ENCODE measurements at places on chromosomes 6 and 20.

GRCh38 chr6:47252633-47253032 is 57.1 kb downstream of the TNFRSF21 start:
- H3K4me3 ChIP-seq, result no peak overlapping the region
- no peaks in the 10 kb centered on the region for H3K36me3 ChIP-seq
- DNase-seq, result no peak

DNA sequence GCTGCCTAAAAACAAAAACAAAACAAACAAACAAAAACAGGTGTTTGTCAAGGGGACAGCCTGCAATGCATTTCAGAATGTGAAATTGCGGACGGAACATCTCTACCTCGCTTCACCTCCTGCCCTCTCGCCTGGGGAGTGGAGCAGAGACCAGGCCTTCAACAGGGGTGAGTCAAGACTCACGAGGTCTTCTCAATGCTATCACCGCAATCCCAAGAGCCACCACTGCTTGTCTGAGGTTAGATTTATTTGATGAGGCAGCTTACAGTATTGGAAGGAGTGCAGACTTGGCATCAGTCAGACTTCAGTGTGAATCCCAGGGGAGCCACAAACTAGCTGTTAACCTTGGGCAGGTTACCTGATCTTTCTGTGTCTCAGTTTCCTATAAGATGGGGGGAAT is 7.7 kb downstream of the GABRR1 start:
- no peaks in the 10 kb centered on the region for H3K4me1 ChIP-seq
- no peak for DNase-seq
- H3K36me3 ChIP-seq, result no peaks in the 10 kb centered on the region

- H3K36me3 ChIP-seq, result no peaks in the 10 kb centered on the region
- no peaks in the 10 kb centered on the region for H3K4me1 ChIP-seq
- H3K4me3 ChIP-seq, result no peak overlapping the region
- H3K27ac ChIP-seq, result no peak overlapping the region
These were observed 492.5 kb upstream of the FLRT3 start for GRCh38 chr20:14829906-14830305.

DNA sequence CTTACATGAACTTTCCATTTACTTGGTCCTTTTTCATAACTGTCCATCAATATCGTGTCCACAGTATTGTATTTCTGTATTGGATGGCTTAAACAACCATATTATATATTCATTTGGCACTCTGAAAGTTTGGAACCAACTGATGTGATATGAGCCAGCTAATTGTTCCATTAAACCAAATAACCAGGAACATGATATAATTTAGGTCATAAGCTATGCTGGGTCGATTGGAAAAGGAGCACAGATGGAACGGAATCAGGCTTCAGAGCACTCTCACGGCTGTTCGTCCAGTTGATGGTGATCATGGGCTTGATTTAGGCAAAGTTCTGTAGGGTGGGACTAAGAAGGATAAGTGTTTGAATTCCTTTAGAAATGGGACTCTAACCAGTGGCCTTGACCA is 142.7 kb downstream of the DNAH8 start:
- DNase-seq, result no peak
- no peaks in the 10 kb centered on the region for H3K36me3 ChIP-seq
- no peak overlapping the region for H3K27ac ChIP-seq
- H3K4me1 ChIP-seq, result no peaks in the 10 kb centered on the region
- H3K4me3 ChIP-seq, result no peak overlapping the region

DNA sequence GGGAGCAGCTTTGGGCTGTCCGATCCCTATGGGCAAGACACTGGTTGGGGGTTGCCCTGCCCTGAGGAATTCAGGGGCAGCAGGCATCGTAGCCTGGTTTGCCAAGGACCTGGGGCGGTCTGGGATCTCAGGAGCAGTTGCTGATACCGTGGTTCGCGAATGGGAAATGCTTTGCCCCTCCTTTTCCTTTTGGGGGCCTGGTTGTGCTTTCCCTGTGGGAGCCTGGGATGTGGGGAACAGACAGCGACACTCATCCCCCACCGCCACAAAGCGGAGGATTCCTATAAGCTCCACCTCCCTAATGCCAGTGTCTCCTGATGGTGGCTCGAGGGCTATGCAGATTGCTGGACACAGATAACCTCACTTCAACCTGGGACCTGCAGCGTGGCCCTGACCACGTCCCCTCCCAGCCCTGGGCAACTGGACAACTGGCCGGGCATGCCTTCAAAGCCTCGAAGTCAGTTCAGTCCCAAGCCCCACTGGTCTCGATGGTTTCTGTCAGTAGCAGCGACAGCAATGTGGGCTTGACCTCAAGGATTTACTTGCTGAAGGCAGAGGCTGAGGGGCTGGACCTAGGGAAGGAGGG is 3.3 kb downstream of the CEBPB start:
- H3K27ac ChIP-seq, result peak overlapping the region; percentile 98
- peaks cover 24% of the 10 kb centered on the region for H3K4me1 ChIP-seq
- H3K36me3 ChIP-seq, result peaks cover 28% of the 10 kb centered on the region
- H3K4me3 ChIP-seq, result peak overlapping the region; percentile 93

GRCh38 chr6:1605004-1605892 is 4.5 kb upstream of the FOXC1 start:
- peaks cover 77% of the 10 kb centered on the region for H3K27me3 ChIP-seq
- peak; percentile 55 for DNase-seq
- H3K4me3 ChIP-seq, result peak overlapping the region; percentile 40
- no peak overlapping the region for H3K27ac ChIP-seq
- H3K4me1 ChIP-seq, result peaks cover 33% of the 10 kb centered on the region

DNA sequence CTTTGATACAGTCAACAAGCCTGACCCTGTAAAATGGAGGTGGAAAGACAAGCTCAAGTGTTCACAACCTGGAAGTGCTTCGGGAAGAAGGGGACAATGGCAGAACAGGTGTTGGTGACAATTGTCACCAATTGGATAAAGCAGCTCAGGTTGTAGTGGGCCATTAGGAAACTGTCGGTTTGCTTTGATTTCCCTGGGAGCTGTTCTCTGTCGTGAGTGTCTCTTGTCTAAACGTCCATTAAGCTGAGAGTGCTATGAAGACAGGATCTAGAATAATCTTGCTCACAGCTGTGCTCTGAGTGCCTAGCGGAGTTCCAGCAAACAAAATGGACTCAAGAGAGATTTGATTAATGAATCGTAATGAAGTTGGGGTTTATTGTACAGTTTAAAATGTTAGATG is 15.0 kb downstream of the CCR6 start:
- H3K4me1 ChIP-seq, result peaks cover 34% of the 10 kb centered on the region
- H3K4me3 ChIP-seq, result no peak overlapping the region
- no peak for DNase-seq
- H3K27me3 ChIP-seq, result no peaks in the 10 kb centered on the region
- no peaks in the 10 kb centered on the region for H3K36me3 ChIP-seq

GRCh38 chr6:131900231-131900630 is 50.9 kb downstream of the CCN2 start:
- H3K36me3 ChIP-seq, result no peaks in the 10 kb centered on the region
- H3K27me3 ChIP-seq, result peaks cover 22% of the 10 kb centered on the region
- H3K4me3 ChIP-seq, result no peak overlapping the region
- H3K27ac ChIP-seq, result no peak overlapping the region

DNA sequence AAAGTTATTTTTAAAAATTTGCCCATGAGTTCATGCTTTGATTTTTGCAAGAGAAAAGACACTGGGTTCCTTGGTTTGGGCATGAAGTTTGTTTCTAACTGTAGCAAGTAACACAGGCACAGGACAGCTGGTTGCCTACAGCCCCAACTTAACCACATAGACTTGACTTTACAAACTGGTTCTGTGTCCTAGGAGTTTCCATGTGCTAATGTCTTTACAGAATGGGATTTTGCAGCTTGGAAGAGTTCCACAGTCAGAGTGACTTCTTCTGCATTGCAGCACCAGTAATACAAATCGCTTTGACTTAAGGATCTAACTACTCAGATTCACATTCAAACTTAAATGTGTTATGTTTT is 44.3 kb downstream of the OR2B2 start:
- peak overlapping the region; percentile 96 for H3K4me3 ChIP-seq
- peak overlapping the region; percentile 99 for H3K27ac ChIP-seq
- H3K27me3 ChIP-seq, result no peaks in the 10 kb centered on the region
- H3K36me3 ChIP-seq, result peaks cover 14% of the 10 kb centered on the region
- H3K4me1 ChIP-seq, result peaks cover 73% of the 10 kb centered on the region
- no peak for DNase-seq

DNA sequence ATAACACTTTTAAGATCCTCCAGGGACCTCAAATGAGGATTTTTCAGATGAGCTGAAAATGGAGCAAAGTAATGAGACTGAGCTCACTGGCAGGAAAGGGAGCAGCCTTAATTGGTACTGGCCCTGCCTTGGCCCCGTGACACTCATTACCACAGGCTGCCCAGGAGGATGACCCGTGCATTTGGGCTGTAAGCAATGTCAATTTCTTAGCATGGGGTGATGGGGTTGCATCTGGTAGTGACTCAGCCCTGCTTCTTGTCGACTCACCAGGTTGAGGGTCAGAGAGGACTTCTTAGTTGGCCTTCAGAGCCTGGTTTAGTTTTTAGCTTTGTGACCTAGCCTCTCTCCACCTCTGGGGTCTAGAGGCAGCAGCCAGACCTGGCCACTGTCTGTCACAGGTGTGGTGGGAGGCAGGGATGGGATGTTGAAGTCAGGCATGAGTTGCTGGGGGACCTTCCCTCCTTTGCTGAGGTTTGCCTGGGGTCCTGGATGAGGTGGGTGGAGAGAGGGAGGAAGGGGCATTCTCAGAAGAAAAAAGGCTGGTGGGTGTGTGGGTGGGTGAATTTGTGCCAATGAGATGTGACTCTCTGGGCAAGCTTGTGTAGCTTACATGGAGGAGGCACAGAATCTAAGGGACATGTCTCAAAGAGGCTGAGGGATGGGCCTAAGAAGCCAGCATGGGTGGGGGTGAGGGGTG is 25.9 kb upstream of the EPB41L1 start:
- no peak overlapping the region for H3K4me3 ChIP-seq
- H3K4me1 ChIP-seq, result no peaks in the 10 kb centered on the region
- no peaks in the 10 kb centered on the region for H3K36me3 ChIP-seq
- DNase-seq, result no peak

DNA sequence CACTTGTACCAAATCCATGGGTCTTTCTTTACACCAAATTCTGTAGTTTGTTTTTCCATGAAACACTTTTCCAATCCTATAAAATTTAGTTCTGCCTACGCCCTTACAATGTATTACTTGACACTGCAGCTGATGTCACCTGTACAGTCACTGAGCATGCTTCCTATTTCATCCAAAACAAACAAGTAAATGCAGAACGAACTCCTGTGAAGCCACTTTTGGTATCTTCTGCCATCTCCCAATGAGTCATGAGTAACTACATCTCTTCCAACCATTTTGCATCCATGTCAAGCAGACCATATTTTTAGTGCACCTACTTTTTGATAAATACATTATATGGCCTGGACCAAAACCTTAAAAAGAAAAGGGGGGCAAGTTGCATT is 42.4 kb downstream of the HDDC2 start:
- DNase-seq, result no peak
- H3K27me3 ChIP-seq, result no peaks in the 10 kb centered on the region
- H3K27ac ChIP-seq, result no peak overlapping the region
- no peaks in the 10 kb centered on the region for H3K36me3 ChIP-seq
- H3K4me3 ChIP-seq, result no peak overlapping the region
- no peaks in the 10 kb centered on the region for H3K4me1 ChIP-seq

DNA sequence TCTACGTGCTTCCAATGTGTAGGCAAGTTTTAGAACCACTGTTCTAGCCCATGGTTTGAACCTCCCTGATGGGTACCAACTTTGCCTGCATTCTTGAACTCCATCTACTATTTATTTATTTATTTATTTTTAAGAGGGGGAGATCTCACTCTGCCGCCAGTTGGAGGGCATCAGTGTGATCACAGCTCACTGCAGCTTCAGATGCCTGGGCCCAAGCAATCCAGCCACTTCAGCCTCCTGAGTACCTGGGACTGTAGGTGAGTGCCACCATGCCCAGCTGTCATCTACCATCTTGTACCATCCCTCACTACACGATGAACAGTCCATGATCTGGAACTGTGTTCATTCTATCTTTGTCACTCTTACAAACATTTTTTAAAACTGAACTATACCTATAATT is 28.2 kb downstream of the HLA-F start:
- no peak overlapping the region for H3K27ac ChIP-seq
- no peak for DNase-seq
- peaks cover 40% of the 10 kb centered on the region for H3K4me1 ChIP-seq
- peak overlapping the region; percentile 90 for H3K4me3 ChIP-seq
- peaks cover 2% of the 10 kb centered on the region for H3K36me3 ChIP-seq
- peaks cover 11% of the 10 kb centered on the region for H3K27me3 ChIP-seq

DNA sequence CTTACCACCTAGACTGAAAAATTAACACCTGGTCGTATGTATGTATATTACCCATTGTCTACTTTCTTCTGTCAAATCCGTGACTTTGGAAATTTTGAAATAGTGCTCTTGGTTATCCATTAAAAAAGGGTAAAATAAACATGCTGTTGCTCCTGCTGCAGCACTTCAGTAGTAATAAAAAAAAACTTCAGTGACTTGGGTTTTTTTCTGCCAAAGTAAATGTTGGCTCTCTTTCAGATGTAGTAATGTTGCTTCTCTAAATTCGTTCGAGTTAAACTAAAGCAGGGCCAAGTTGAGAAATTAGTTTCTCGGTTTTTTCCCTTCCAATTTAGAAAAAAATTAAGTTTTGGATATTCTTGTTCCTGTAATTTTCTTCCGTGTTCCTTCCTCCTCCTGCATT is 34.2 kb downstream of the JARID2 start:
- H3K4me1 ChIP-seq, result peaks cover 76% of the 10 kb centered on the region
- no peak overlapping the region for H3K27ac ChIP-seq
- H3K27me3 ChIP-seq, result no peaks in the 10 kb centered on the region
- no peak for DNase-seq
- peaks cover 34% of the 10 kb centered on the region for H3K36me3 ChIP-seq
- no peak overlapping the region for H3K4me3 ChIP-seq

GRCh38 chr20:22411627-22412450 is 172.5 kb downstream of the FOXA2 start:
- no peak overlapping the region for H3K4me3 ChIP-seq
- H3K27ac ChIP-seq, result no peak overlapping the region
- H3K36me3 ChIP-seq, result no peaks in the 10 kb centered on the region
- no peaks in the 10 kb centered on the region for H3K27me3 ChIP-seq
- DNase-seq, result no peak
- no peaks in the 10 kb centered on the region for H3K4me1 ChIP-seq

GRCh38 chr6:168452685-168453377 is 11.8 kb downstream of the SMOC2 start:
- H3K27me3 ChIP-seq, result peaks cover 27% of the 10 kb centered on the region
- no peak overlapping the region for H3K27ac ChIP-seq
- no peak overlapping the region for H3K4me3 ChIP-seq
- no peaks in the 10 kb centered on the region for H3K4me1 ChIP-seq
- H3K36me3 ChIP-seq, result no peaks in the 10 kb centered on the region
- no peak for DNase-seq

DNA sequence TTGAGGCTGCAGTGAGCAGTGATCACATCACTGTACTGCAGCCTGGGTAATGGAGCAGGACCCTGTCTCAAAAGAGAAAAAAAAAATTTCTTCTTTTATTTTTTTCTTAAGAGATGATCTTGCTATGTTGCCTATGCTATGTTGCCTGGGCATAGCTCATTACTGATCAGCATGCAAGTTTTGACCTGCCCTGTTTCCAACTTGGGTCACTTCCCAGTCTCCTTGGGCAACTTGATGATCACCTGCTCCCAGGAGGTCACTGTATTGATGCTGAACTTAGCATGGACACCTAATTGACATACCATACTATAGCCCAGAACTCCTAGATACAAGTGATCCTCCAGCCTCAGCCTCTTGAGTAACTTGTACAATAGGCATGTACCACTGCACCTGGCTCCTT is 30.7 kb upstream of the NANP start:
- no peaks in the 10 kb centered on the region for H3K27me3 ChIP-seq
- H3K4me1 ChIP-seq, result no peaks in the 10 kb centered on the region

GRCh38 chr6:157946865-157947532 is 34.7 kb upstream of the SYNJ2 start:
- H3K27me3 ChIP-seq, result no peaks in the 10 kb centered on the region
- DNase-seq, result no peak
- H3K27ac ChIP-seq, result peak overlapping the region; percentile 45
- H3K4me1 ChIP-seq, result peaks cover 34% of the 10 kb centered on the region
- H3K36me3 ChIP-seq, result peaks cover 54% of the 10 kb centered on the region
- H3K4me3 ChIP-seq, result no peak overlapping the region

GRCh38 chr20:50625986-50626677 is 65.2 kb downstream of the RIPOR3 start:
- no peaks in the 10 kb centered on the region for H3K36me3 ChIP-seq
- no peak overlapping the region for H3K4me3 ChIP-seq
- H3K27ac ChIP-seq, result no peak overlapping the region
